KG1 (cell line): ENCODE measurements at places on chromosomes 7 and 10.

DNA sequence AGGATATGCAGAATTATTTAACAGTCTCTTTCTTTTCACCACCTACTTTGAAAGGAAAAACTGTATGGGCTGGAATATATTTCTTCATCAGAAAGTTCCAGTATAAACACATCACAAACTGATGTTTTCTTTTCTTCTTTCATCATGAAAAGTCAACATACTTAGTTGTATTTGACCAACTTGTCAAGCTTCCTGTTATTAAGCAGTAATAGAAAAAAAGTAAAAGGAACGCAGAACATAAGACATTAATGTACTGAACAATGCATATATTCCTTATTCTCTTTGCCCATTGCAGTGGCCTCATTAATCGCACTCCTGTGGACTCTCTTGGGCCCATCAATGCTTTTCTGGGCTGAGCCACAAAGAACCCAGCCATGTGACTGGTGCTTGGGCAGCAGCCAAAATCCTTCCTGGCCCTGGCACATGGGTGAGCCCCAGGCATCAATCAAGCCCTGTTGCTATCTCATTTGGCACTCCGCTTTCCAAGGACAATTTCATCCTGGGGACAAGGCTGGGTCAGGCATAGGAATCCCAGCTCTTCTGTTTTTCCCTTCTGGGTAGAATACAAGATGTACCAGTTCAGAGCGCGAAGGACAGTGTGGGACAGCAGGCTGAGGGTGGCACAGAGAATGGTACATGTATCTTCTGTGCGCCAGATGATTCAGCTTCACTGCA lies 42.3 kb downstream of the RHOBTB1 start:
- no peak for DNase-seq

DNA sequence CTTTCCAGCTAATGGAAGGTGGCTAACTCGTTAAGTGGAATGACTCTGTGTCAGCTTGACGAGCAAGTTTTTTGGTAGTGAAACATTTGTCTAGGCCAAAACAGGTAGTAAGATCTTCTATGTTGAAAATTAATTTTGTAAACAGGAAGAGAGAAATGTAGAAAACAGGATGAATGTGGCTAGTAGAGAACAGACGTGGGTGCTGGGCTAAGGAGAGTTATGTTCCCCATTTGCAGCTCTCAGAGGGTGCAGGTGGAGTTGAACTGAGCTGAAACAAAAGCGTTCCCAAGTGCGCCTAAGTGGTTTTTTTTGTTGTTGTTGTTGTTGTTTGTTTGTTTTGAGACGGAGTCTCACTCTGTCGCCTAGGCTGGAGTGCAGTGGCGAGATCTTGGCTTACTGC lies 59.5 kb upstream of the SRPK2 start:
- no peak for DNase-seq

- no peak for DNase-seq
Measured at GRCh38 chr10:97583476-97583875, 713 bp upstream of the HOGA1 start.

- DNase-seq, result no peak
Measured at GRCh38 chr10:108014902-108015177, 850.3 kb upstream of the SORCS1 start.

- no peak for DNase-seq
Measured at GRCh38 chr7:10632712-10633111, 341.0 kb upstream of the PHF14 start.

- DNase-seq, result no peak
Measured at GRCh38 chr7:157439761-157440160, 103.0 kb downstream of the DNAJB6 start.

DNA sequence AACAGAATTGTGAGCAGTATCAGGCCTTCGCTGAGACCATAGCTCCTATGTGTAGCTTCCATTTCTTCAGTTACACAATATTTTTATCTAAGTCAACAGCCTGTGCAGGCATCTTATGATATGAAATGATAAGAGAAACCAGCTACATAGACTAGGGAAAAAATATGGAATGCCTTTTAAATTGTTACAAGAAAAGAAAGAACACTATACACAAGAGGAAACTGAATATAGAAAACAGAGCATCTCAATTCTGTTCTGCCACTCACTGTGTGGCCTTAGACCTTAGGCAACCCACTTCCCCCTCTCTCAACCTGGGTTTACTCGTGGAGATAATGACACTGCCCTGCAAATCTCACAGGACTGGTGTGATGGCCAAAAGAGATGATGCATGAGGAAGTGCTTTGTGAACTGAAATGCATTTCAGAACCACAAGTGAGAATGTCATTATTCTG lies 132.9 kb downstream of the LRRN3 start:
- no peak for DNase-seq

DNA sequence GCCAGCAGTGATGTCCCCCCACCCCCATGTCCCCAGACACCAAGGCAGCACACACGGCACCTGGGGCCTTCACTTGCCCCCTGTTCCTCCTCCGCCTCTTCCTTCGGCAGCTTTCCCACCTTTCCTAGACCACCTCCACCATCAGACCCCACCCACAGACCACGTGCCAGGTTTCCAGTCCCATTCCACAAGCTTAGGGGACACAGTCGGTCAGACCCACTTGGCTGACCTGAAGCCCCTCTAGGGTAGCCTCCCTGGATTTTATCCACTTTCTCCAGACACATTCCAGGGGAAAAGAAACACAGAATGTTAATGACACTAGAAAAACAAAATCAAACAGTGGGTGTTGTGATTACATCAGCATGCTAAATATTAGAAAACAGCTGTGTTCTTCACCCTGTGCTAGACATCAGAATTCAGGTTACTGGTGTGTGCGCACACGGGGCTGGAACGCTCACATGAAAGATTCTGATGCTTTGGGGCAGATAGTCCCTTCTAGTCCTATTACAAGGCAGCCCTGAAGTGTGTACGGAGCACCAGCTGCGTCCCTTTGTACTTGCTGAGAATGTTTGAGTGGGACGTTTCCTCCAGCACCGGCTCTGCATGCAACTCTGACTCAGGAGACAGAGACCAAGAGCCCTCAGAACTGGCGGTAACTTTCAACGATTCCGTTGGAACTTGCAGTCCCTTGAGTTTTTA lies 75.5 kb upstream of the PPP2R2D start:
- no peak for DNase-seq

DNA sequence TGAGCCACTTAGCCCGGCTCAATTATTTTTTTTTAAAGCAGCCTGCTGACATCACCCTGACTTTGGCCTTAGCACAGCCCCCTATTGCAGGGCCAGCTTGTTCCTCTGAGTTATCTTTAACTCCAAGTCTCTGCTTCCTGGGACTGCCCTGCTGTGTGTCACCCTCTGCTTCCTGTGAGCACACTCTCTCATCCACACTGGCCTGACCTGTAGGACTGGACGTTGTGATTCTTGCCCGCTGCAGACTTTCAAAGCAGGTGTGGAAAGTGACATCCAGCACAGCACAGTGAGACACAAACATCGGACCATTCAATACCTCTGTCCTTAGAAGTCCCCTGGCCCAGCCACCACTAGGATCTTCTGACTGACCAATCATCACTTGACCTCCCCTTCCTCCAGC lies 26.4 kb upstream of the HSPA12A start:
- DNase-seq, result no peak

- no peak for DNase-seq
Measured at GRCh38 chr10:70583669-70584037, 18.9 kb downstream of the PRF1 start.

DNA sequence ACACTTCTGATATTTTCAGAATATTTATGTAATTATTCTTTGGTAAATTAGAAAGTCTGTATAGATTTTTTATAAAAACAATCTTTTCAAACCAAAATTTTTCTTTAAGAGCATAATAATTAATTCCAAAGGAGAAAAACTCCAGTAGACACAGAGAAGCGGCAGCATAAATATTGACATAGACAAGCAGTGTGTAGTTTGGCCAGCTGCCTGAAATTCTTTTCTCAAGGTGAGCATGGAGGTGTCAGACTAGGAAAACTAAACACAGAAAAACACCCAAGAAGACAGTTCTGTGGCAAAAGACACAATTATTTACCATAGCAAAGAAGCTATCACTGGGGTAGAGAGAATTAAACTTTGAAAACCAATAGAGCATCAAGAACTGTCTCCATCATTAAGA lies 82.4 kb downstream of the KLF6 start:
- no peak for DNase-seq

- DNase-seq, result no peak
Measured at GRCh38 chr10:23381298-23382040, 36.9 kb upstream of the C10orf67 start.

- DNase-seq, result no peak
Measured at GRCh38 chr10:26571655-26572054, 125.8 kb upstream of the PDSS1 start.

GRCh38 chr10:16441173-16441840 lies 4.5 kb downstream of the PTER start:
- DNase-seq, result no peak

GRCh38 chr10:128624656-128625530 lies 498.7 kb upstream of the MKI67 start:
- no peak for DNase-seq

GRCh38 chr10:104016661-104017060 lies 49.7 kb downstream of the SLK start:
- no peak for DNase-seq

GRCh38 chr7:66336760-66337159 lies 131.6 kb downstream of the TPST1 start:
- DNase-seq, result no peak

DNA sequence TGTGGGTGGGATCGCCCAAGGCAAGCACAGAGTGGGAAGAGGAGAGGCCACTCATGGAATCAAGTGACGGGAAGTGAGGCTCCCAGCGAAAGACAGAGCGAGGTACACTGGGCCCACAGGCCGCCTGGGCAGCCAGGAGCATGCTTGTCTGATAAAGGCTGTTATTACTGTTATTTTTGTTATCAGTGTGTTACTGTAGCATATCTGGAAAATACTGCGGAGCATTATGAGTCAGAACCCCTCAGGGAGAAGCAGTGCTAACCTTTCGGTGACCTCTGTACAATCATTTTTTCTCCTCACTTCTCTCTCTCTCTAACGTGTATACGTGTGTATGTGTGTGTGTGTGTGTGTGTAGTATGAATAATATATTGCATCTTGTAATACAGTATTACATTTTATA lies 3.8 kb upstream of the TCERG1L start:
- no peak for DNase-seq

DNA sequence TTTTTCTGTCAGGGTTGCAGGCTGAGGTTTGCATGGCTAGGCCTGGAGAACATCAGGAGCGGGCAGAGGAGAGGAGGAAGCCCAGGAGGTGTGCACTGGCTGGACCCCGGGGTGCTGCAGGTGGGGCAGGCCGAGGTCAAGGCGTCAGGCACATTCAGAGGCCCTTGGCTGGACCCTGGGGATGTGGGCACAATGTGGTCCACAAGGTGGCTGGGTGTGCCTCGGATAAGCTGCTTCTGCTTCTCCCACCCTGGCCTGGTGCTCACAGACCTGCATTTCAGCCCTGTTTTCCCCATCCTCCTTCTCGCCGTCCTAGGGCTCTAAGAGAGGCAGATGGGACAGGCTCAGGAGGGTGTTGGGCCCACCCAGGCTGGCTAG lies 108.2 kb downstream of the ADCY1 start:
- no peak for DNase-seq

DNA sequence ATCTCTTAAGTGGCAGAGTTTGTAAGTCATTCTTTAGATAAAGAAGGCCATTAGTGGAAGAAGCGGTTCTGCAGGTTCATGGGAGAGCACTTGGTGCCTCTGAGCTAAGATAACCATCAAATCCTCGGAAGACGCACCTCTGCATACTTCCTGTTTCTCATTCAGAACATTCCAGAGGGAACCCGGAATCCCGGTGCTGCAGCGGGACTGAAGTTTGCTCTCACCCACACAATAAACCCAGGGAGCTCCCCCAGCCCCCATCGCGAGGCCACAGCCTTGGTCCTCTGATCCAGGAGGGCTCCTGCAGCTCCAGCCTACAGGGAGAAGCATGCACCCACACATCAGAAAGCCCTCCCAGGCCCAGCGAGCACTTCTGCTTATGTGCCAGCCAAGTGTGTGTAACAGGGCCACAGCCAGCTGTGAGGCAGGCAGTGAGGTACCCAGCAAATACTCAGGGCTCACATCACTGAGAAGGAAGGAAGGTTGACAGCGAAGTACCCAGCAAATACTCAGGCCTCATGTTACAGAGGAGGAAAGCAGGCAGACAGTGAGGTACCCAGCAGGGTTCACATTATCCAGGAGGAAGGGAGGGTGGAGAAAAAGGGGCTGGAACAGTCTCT lies 142.4 kb downstream of the DIP2C start:
- no peak for DNase-seq

- no peak for DNase-seq
Measured at GRCh38 chr7:26490640-26491624, 199.3 kb downstream of the SNX10 start.

DNA sequence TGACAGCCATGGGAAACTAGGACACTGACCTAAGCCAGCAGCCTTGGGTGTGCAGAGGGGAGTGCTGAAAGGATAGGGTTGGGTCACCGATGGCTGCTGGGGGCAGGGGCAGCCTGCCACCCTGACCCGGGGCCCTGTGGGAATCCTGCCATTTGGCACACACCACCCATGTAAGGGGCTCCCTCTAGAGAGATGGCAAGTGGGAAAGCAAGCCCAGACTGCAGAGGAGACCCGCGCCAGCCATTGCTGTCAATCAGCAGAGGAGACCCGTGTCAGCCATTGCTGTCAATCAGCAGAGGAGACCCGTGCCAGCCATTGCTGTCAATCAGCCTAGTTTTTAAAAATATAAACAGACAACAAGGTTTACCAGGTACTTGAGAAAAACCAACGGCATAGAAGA lies 27.4 kb upstream of the PRKAG2 start:
- DNase-seq, result no peak

DNA sequence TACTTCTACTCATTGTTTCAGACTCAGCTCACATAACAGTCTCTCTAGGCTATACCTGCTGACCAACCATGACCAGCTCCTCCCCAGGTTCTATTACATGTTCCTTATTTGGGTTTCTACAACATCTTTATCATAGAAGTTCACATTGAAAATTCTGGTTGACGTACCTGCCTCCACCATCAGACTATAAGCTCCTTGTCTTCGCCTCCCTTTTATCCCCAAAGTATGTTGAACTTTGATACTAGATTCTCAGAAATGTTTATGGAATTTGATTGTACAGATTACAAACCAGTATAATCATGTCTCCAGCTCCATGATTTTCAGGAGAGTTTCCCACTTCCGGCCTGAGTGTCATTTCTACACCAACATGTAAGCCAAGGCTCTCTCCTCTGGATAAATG lies 15.0 kb downstream of the NPSR1 start:
- no peak for DNase-seq

- DNase-seq, result no peak
Measured at GRCh38 chr7:98685541-98685940, 68.5 kb downstream of the NPTX2 start.

DNA sequence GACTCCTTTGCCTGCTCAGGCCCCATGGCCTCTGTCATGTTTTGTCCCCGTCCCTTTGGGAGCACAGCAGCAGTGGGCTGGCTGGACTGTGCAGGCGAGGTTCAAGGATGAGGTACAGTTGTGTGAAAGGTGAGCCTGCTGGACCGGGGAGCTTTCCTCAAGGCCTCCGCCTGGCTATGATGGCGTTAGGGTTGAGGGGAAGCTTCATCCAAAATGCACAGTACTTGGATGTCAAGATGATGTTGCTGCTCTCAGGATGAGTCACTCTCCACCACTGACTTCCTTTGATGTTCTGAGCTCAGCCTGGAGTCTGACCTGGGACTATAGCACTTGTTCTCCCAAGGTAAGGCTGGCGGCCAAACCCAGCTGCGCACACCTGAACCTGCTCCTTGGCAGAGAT lies 152.7 kb upstream of the SHH start:
- no peak for DNase-seq
